IMR-90 (cell line): ENCODE measurements at places on chromosomes 2 and 18. TPM values are rescaled to one million over a fixed set of nuclear protein-coding genes. Genes with fewer than 3 reads are reported as not detected.

CNTNAP5 gene
- not detected in 2 replicates for total RNA-seq

GRCh38 chr2:62458671-62459081 lies 47.3 kb downstream of the TMEM17 start:
- DNase-seq: no peak

DNA sequence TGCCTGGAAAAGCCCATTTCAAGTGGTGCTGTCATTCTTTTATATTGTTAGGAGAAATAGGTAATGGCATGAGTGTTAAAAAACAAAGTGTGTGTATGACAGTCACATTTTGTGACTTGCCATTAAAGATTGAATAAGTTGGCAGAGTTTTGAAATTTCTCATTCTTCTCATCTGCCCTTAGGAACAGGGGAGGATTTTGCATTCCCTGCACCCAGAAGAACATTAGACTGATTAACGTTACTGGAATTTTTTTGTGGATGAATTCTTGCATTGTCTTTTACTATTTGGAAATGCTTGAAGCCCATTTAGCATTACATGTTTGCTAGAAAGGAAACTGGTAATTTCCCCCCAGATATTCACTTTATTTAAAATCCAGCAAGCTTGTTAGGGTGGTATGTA lies 162.2 kb downstream of the BABAM2 start:
- peak; percentile 32 for DNase-seq

GRCh38 chr2:111957872-111958354 lies 59.5 kb downstream of the MERTK start:
- no peak for DNase-seq

FAM228B gene
- total RNA-seq: 2.0 and 2.2 TPM in 2 replicates
